Keratinocyte (primary cell): ENCODE measurements at places on chromosomes 4 and X.

GRCh38 chrX:53281321-53281822, at the start of gene IQSEC2:
Gene IQSEC2 (minus strand): TSS chrX:53281584.
- DNase-seq: peak; percentile 17

DNA sequence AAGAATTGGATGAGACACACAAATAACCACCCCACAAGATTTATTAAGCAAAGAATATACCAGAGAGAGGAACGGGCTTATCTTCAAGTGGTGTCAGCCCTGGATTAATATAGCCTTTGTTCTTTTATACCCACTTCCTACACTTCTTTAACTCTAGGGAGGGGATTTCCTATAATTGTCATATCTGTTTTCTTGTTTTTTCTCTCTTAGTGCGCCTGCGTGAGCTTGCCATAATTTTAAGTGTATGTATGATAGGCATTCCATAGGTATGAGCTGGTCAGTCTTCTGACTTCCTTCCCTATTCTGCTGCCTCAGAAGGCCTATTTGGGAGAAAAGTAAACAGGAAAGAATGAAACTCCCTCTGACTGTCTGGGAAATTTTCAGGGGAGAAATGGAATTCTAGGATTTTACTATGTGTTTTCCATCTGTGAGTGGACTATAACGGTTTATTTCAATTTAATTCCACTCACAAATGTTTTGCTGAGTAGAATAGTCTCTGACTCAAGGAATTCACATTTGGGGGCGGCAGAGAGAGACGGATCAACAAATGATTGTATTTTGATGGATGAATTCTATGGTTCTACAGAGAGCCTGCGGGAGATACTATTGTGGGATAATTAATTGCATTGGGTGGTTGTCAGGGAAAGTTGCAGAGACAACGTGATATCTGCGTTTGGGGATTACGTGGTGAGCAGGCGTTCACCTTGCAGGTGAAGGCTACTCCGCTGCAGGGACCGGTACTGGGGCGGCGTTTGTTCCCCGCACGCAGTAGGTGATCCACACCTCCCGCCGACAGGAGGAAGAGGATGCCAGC, 626 bp upstream of the CEP135 start:
- peak; percentile 77 for DNase-seq

- no peak for DNase-seq
Observed at GRCh38 chrX:134181275-134181660, 55.7 kb upstream of the CCDC160 start.

- no peak for DNase-seq
Observed at GRCh38 chrX:40240844-40241243, 143.1 kb upstream of the BCOR start.

GRCh38 chrX:48694776-48695533, 1.6 kb upstream of the SUV39H1 start:
- no peak for DNase-seq
